ENCODE measurements at places on chromosomes 12 and 14. TPM values are rescaled to one million over a fixed set of nuclear protein-coding genes. Genes with fewer than 3 reads are reported as not detected.

DNA sequence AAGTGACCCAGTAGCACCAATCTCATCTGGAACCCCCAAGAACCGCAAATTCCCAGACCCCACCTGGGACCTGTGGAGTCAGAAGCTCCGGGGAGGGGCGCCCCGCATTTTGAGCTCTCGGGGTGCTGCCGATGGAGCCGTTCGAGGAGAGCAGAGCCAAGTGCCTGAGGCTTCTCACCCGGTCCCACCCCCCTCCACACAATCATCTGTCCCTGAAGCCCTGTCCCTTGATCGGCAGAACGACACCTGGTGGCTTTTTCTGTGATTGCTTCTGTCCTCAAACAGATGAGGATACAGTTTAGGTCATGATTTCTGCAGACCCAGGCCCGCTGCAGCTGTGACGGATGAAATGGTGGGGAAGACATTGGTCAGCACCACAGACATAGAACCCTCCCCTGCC is 74.7 kb downstream of the NOC4L start:
- DNase-seq: no peak

DNA sequence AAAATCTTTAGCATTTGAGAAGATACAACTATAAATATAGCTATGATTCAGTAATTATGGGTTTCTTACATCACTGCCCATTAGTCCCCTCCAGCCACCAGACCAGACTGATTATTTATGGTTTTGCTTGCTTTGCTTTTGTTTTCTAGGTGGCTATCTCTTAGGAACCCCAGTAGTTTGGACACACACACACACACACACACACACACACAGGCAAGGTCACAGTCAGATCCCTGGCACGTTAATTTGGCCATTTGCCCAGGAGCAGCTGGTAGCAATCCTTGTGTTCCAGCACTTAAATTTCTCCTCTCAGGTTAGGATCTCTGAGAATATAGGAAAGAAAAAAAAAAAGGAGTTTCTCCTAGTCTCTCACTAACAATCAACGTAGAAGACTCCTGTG is 90.2 kb upstream of the RESF1 start:
- DNase-seq: no peak

GRCh38 chr14:72290241-72290640 is 358.0 kb downstream of the RGS6 start:
- DNase-seq: no peak

CELA1 gene
- not detected for total RNA-seq

- DNase-seq: no peak
Observed at GRCh38 chr12:24360907-24361306, 411.4 kb upstream of the SOX5 start.

ASCL1 gene
- 8.2 TPM for total RNA-seq

GABARAPL1 gene
- 44.8 TPM for total RNA-seq

- no peak for DNase-seq
Observed at GRCh38 chr14:70401643-70402042, 15.2 kb downstream of the SYNJ2BP start.

BCL7A gene
- 88.0 TPM for total RNA-seq

Measured in frontal cortex (tissue), 4 donors.